ENCODE measurements at places on chromosomes 1 and 21.

DNA sequence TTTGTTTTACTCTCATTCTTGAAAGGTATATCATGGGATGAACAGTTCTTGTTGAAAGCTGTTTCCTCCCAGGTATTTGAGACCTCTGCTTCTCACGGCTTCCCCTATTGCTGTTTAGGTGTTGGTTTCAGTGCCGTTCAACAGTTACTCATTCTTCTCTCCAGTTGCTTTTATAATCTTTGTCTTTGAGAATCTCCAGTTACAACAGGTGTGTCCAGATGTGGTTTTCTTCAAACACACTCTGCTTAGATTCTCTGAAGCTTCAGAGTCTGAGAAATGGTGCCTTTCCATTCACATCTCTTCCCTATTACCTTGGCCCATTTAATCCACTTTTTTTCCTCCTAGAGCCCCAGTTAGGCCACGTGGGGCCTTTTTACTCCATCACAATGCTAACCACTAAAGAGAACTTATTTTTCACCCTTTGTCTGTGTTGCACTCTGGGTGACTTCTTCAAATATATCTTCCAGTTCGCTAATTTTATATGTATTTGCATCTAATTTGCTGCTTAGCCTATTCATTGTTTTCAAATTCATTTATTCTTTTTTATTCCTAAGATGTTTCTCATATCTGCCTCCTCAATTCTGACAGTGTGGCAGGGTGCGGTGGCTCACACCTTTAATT lies 46.7 kb upstream of the SLC19A1 start:
- no peak for DNase-seq

GRCh38 chr1:225410036-225410435 lies 17.8 kb downstream of the LBR start:
- no peak for DNase-seq

DNA sequence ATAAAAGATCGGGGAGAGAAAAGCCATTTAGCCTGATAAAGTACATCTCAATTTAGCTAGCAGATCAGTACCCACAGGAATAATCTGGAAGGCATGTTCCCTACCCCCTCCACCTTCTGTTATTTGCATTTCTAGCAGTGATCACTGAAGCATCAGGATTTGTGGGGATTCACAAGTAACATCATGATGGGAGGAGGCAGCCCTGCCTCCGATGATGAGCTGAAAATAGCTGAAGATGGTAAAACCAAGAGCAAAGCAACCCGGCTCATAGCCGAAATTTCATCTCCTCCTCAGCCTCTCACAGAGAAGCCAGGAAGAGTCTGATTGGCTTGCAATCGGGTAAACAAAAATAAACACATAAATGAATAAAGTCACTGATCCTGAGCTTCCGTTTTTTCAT lies 2.4 kb downstream of the CCSAP start:
- DNase-seq = no peak

- DNase-seq = no peak
Observed at GRCh38 chr1:164563721-164564360, 4.9 kb downstream of the PBX1 start.

DNA sequence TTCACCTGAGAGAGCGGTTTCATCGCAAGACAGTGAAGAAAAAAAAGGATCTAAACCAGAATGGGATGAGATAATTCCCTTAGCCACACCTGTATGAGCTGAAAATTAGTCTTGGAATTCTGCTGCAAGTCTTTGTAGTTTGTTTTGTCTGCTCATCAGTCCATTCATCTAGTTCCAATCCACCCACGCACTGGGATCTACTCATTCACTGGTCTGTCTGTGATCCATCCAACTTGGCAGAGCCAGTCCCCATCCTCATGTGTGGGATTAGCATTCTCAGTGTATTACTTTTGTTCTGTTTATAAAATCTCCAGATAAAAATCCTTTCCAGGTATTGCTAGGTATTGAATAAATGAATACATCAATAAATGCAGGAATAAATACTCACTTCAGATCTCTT lies 266.5 kb upstream of the USP24 start:
- no peak for DNase-seq

DNA sequence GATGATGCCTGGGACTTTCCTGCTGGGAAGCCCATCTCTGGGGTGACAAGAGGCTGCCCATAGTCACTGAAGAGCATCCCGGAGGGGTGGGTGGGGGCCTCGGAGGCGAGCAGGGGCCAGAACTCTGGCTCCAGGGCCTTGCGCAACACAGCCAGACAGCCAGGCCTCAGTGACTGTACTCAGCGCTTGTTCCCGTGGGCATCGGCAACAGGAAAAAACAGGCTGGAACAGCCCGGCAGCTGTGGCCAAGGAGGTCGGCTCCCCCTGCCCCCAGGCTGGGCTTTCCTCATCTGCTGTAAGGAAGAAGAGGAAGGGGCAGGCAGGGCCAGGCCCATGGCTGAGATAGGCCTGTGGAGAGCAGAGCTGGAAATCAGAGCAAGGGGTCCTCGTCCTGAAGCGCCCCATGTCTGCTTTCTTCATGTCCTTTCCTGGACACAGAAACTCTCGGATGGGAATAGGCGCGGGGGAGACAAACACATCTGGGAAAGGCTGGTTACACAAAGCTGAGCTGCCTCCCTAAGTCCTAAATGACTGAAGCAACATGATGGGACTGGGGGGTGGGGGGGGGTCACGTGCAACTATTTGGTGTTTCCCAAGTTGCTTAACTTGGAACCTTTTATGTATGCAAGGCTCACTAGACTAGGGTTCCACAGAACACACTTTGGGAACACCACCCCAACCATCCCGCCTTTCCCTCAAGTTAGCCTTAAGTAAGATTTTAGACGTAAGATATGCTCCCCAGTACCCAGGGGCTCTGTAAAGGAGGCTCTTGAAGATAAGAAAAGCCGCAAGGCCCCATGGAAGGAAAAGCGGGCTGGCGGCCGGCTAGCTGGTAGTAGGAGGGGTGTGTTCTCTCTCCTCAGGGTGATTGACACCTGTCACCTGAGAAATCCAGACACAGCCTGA lies 30.7 kb downstream of the HSPG2 start:
- peak; percentile 97 for DNase-seq

DNA sequence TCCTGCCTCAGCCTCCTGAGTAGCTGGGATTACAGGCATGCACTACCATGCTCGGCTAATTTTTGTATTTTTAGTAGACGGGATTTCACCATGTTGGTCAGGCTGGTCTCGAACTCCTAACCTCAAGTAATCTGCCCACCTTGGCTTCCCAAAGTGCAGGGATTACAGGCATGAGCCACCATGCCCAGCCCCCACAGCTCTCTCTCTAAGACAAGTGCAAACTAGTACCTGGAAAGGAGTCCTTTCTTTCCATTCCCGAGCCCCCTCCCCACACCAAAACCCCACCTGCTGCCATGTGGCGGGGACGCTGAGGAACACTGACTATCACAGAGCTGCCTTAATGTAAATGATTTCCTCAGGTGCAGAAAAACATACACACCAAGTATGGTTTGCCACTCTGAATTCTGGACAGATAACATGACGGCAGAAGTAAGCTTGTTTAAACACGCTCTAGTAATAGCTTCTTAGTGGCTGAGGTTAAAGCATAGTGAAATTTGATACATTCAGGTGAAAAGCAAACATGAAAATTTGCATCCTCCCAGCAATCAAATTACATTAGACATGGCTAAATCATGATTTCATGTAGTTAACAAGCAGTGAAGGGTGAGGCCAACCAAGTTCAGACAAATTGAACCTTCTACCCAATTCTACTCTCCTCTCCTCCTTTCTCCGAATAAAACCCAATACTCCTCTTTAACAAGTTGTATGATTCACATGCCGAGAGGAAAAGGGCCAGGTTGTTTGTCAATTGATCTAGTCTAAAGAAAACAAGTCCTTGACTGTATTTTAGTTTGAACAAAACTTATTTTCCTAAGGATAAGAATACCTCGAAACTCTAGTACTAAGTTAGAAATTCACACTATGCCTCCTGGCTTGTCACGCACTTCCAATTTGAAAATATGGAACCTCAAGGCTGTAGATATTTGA lies 19.8 kb downstream of the ERRFI1 start:
- no peak for DNase-seq

GRCh38 chr1:168603501-168604110 lies 27.2 kb downstream of the XCL1 start:
- DNase-seq = no peak

DNA sequence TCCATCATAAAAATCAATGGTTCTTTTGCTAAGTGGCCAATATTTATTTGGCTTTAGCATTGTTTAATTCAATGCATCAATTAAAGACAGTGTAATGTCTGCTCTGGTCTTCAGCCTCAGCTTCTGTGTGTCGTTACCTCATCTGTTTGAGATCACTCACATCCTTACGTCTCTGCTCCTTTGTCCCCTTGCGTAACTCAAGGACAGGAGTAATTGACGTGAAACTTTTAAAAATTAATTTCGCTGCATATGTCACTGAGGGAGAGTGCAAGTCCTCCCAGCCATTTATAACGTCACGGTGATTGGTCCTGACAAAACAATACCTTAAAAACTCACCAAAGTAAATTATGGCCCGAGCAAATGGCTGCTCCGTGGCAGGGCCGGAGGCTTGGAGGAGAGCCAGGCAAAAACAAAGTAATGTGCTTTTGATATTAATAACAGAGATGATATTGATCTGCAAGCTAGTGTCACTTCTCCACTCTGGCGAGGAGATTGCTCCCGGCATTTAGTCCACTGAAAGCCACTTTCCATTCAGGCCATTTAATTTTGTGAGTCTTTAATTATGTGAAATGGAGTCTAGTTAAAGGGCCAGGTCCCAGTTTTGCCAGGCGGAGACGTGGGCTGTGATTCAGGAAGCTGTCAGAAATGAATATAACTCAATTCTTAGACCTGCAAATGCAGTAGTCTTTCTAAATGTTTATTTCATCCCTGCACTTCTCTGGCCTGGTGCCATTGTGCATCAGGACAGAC lies 150.9 kb upstream of the POU3F1 start:
- no peak for DNase-seq

DNA sequence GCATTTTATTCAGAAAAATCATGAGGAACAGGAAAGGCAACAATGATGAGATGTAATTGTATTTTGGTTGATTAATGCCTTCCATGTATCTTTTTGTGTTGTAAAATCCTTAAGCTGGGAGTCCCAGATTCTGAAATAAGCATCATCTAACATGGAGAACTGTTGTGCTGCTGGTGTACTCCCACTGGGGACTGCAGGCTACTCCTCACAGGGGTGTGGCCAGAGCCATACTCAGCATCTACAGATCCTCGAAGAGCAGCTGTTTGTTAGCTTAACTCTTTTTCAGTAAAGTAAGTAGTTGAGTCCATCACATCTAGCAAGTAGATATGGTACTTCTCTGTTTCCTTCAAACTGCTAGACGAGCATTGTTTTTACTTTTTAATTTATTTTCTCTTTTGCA lies 358.0 kb downstream of the BRINP3 start:
- no peak for DNase-seq

DNA sequence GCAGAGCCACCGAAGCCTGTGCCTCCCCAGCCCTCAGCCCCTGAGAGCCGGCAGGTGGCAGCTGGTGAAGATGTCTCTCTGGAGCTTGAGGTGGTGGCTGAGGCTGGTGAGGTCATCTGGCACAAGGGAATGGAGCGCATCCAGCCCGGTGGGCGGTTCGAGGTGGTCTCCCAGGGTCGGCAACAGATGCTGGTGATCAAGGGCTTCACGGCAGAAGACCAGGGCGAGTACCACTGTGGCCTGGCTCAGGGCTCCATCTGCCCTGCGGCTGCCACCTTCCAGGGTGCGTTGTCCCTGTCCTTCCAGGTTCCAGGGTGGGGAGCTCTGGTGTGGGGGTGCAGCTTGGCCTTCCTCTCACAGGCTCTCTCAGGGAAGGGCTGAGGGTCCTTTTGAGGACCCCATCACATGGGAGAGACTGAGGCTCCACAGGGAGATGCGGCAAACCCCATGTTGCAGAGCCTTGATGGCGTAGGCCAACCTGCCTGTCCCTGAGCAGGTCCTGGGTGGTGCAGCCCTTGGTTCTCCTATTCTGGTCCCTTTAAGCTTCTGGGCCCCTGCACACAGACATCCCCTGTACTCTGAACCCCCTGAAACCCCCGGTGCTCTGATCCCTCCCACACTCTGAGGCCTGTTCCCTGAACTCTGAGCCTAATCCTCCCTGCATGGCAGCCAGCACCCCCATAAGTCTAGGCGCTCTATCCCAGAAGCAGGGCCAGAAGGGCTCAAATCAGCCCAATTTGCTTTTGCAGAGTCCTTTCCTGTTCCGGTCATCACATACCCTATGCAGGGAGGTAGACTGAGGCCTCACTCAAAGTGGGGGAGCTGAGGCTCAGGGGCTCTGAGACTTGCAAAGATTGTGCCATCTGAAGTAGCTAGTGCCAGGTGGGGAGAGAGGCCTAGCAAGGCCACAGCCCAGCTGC lies 88.5 kb downstream of the TRIM11 start:
- no peak for DNase-seq

DNA sequence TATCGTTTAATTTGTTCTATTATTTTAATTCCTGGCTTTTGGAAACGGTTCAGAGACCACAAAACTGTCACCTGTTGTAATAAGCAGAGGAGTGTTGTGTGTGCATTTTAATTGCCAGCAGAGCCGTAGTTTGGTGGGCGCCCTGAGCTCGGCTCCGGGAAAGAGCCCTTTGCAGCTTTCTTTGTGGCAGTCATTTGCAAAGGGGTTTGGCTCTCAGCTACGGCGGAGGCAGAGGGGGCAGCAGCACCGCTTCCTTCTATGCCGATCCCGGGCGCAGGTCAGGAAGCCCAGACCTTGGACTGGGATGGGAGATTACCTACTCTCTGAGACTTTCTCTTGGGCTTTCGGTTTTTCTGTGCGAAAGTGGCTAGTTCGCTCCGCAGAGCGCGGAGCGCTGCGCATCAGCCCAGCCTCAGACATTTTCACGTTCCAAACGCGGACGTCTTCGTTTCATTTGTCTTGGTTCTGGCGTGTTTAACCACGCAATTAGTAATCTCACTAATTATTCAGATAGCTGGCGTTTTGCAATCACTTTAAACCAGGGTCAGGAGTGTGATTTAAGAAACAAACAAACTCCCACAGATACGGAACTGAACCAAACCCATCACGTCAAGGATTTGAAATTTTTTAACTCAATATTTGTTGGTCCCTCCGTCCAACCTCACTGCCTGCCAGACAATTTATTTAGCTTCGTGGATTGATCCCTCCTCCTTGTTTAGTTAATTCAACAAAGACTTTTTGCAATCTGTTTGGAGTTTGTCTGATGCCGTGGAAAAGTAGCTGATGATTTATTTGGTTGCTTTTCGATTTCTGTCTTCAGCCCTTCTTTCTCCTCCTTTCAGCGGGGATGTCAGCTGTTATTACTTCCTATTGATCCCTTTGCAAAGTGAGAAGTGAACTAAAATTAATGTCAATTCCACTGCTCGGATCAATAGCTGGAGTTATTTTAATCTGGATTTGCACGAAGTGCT lies 3.9 kb downstream of the RNF220 start:
- no peak for DNase-seq
